ENCODE measurements at places on chromosomes 6 and 20.
A peak's percentile ranks its signal among the peaks of the same experiment; 100 is the strongest.

GRCh38 chr6:138957903-138958302 is 30.1 kb downstream of the REPS1 start:
- DNase-seq = no peak

- DNase-seq = no peak
These were observed 68.7 kb downstream of the FILIP1 start for GRCh38 chr6:75424618-75425548.

DNA sequence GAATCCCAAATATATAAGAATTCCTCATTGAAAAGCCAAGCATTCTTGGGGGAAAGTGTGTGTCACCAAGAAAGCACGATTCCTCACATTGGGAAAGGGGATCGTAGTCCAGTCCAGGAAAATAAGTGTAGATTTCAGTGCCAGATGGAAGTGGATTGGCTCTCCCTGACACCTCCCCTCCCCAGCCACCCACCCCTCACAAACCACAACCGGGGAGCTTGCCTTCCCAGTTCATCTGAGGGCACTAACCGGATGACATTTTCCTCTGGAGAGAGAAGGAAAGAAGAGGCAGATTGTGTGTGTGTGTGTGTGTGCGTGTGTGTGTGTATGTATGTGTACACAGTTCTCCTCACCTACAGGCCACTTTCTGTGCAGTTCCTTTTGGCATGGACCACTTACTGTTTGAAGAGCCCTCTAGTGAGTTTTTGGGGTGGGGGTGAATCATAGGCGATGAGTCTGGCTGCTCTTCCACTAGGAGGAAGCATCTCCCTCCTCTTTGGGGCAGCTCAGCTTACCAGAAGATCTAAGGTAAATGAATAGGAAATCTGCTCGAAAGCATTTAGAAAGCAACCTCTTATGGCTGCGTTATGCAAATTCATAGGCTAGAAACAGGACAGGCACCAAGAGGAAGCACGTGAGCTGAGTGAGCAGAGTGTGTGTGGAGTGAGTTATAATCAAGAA is 20.8 kb downstream of the DAAM2 start:
- no peak for DNase-seq

DNA sequence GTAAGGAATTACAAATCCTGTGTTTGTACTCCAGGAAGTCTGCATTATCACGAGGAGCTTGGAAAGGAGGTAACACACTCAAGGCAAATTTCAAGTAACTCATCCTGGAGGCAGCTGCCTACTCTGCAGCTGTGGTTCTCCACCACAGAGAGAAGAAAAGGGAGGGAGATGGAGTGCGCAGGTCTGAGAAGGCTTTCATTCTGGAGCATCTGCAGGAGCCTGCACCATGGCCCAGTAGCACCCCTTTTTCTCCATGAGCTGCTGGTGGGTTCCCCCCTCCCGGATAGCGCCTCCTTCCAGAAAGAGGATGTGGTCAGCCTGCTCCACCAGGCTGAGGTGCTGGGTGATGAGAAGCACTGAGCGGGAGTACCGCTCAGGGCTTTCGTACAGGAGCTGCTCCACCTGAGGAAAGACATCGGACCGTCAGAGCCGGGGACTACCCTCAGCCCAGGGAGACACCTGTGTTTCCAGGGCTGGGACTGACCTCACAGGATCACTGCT is 1.6 kb upstream of the PSMB8 start:
- DNase-seq = no peak

DNA sequence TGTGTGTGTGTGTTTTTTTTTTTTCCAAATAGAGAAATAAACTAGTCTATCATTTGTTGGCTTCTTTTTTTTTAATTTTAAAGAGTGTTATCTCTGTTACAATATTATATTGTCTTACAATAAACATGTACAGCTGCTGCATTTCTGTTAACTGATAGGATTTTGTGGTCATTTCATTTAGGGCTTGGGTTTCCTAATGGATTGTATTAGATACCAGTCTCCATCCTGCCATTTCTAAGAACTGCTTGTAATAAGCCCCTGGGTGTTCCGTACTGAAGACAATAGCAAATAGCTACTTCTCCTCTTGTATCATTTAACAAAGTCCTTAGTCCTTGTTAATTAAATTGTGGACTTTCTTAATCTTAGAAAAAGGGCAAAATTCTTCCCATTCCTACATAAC is 45.7 kb downstream of the SOBP start:
- DNase-seq = no peak

- no peak for DNase-seq
These were observed 41.2 kb downstream of the BMP7 start for GRCh38 chr20:57225197-57225733.

- DNase-seq = no peak
These were observed 398.7 kb downstream of the ZFAND3 start for GRCh38 chr6:38218235-38218634.

DNA sequence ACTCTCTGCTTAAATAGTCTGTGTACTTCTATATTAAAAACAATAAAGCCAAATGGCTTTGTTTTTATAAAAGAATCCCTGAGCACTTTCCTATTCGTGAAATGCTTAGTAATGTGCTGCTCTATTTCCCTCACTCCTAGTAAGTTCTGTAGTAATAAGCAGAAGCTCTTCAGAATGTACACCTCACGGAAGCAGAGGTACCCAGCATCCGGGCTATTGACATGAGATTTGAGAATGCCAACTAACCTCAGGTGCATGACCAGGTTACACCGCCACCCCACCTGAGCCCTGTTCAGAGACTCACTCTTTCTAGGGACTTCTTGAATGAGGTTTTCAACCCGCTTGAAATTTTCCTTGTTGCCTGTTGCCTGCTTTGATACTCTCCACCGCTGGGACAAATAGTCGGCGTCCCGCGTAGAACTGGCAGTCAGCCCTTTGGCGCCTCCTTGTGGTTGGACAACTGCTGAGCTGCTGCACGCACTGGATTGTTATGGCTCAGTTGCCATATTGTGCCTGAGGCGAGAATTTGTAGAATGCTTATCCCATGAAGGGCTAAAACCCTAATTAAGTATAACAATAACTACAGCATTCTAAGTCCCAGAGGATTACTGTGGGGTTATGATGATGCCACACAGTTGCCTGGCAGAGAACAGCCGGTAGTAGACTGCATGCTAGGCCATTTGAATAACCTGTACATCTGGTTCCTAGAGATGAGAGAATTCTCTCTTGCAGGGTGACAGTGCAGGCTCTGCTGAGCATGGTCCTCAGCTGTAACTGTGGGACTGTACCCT is 95.4 kb downstream of the KHDC1L start:
- DNase-seq = peak; percentile 20

DNA sequence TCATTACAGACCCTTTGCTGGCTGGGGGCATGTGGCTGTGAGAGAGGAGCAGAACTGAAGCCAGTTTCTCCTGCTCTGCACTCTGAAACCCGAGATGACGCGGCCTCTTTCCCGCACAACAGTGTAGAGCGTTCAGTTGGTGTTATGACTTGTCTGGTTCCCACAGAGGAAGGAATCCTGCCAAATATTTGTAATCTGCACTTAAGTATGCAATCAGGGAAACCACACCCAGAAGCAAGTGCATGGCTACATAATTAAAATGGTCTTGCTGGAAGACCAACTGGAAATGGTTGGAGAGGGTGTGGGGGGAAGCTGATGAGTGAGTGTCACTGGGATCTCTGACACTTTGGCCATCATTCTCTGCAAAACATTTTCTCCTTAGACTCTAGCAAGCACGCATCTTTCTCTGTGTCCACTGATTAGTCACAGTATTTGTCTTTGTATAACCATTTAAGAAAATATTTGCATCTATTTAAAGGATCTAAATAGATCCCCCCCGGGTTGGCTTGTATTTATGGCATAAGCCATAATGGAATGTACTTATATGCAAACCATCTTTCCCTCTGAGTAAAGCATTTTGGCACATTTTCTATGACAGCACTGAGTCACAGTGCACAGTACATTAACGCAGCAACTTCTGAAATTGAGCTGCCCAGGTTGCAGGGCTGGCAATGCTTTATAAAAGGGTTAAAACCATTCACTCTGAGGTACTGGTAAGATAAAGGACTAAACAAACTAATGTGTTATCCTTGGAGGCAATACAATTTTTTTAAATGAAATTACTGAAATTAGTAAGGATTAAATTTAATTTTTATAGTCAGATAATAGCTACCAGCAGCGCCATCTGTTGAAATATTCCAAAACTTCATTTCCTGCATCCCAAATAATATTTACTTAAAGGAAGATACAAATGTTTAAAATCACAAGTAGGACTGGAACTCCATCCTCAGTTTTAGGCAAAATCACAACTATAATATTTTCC is 76.7 kb downstream of the FOXC1 start:
- DNase-seq = peak; percentile 27

GRCh38 chr6:2563635-2564034 is 187.1 kb downstream of the MYLK4 start:
- DNase-seq = no peak

DNA sequence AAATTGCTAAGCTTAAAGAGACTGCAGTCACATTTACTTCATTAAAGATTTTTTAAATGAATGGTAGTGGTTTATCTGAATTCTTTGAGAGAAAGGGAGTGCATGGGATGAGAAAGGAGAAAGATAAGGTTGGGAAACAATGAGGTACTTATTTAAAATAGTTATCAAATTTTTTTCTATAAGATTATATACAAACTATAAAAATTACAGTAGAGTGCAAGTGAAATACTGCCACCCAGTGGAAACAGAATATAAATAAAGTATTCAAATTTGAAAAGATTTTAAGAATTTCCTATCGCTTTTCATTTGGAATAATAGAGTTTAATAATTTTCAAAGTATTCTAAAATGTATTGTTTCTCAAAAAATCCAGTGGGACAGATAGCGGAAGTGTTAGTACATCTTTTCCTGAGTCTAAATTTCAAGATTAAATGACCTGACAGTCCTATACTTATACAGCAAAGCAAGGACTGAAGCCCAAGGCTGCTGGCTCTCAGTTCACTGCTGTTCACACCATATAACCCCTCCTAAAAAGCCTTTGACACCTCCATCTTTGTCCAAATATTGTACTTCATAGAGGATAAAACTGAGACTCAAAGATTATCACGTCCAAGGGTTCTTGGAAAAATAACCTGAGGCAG is 31.1 kb downstream of the EPM2A start:
- no peak for DNase-seq

DNA sequence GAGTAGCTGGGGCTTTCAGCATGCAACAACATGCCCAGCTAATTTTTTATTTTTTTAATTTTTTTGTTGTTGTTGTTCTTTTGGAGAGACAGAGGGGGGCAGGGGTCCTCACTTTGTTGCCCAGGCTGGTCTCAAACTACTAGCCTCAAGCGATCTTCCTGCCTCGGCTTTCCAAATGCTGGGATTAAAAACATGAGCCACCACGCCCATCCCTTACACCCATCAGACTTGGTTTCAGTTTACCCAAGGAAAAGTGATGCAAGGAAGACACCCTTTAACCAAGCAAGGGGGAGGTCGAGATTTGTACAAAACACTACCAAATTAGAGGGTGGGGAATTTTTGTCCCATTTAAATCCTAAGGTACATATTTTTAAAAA is 210.1 kb downstream of the ARHGAP18 start:
- no peak for DNase-seq

- DNase-seq = peak; percentile 6
These were observed 29.6 kb downstream of the SPATA2 start for GRCh38 chr20:49885558-49886332.

DNA sequence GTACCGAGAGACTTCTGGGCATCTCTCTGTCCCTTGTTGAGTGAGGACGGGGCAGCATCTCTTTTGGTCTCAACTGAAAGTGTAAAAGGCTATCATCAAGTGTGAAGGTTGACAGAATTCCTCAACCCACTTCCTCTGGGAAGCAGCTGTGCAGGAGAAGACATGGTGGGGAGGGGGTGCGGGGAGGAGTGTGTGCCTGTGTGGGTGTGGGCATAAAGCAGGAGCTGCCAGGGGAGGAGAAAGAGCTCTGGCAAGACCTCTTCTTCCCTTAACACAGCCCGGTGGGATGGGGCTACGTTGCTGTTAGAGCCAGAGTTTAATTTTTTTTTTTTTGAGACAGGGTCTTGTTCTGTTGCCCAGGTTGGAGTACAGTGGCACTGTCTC is 31.8 kb downstream of the CPXM1 start:
- DNase-seq = no peak

DNA sequence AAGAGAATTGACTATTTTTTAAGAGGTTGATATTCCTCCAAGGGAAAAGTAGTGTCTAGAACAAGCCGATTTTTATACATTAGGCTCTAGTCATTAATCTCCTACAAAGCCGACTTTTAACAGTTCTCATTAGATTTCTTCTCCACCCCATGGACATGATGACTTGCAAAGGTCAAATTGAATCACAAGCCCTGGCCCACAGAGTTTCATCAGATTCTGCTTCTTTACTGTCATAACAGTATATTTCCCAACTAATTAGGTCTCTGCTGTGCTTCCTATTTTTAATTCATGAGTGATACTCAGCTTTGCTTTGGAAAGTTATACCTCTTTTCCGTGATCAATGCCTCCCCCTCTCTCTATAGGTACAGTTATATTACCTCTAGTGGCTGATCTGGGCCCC is 90.6 kb upstream of the ADGRB3 start:
- DNase-seq = no peak

DNA sequence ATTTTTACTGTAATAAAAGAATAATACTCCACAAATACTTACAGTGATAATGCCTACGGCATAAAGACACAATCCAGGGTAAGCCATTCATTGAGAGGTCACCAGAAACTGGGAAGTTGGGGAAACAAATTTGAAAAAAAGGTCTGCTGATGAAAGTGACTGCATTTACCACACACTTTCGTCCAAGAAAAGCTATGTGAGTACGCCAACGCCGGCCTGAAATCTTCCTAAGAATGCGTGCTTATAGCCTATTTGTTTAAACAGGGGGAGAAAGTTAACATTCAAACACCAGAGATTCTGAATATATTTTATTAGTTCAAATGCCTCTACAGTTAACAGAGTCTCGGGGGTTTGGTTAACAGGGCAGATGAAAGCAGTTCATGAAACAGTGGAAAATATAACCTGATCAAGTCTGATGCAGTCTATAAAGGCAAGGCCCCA is 657 bp upstream of the LTV1 start:
- DNase-seq = no peak

All from epithelial cell of proximal tubule (primary cell).